ENCODE measurements at places on chromosomes 16 and 17.

- DNase-seq: no peak
Measured at GRCh38 chr17:9676084-9676483, 30.8 kb downstream of the USP43 start.

- no peak for DNase-seq
Measured at GRCh38 chr17:72318131-72318530, 197.3 kb downstream of the SOX9 start.

DNA sequence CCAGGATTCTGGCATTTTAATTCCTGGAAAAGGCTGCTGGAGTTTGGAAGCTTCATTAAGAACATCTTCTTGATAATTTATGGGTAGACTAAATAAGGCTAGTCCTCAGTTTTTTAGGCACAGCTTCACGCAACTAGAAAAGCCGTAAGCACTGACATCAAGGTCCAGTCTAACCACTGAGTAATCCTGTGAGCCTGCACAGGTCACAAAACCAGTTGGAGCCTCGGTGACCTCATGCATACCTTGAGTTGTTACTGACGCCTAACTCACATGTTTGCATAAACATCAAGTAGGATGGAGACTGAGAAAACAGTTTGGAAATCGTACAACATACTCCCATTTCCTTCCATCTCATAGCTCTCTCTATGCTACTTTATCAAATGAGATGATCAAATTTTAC, 63.8 kb upstream of the RCVRN start:
- DNase-seq: no peak

GRCh38 chr16:74896389-74897370, 88.2 kb downstream of the WDR59 start:
- no peak for DNase-seq

DNA sequence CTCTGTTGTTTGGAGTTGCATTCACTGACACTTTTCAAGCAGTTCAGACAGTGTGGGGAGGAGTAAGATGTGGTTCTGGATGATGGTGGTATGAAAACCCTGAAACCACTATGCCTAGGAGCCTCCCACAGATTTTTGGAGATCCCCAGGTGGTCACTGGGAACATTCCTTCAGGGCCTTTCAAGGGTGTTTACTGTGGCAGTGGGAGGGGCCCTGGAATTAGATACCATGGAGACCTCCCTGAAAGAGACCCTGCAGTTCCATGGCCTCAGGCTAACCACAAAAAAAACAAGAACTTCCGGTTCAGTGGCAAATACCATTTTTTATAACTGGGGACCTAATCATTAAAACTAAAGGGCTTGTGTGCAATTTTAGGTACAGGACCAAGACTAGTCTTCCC, 79.9 kb downstream of the TMEM100 start:
- DNase-seq: no peak

GRCh38 chr17:57099165-57099564, 14.1 kb downstream of the AKAP1 start:
- no peak for DNase-seq

- DNase-seq: no peak
Measured at GRCh38 chr17:78761789-78762406, 20.2 kb downstream of the CYTH1 start.
